ENCODE measurements at places on chromosomes 7 and 10.
A peak's percentile ranks its signal among the peaks of the same experiment; 100 is the strongest.

DNA sequence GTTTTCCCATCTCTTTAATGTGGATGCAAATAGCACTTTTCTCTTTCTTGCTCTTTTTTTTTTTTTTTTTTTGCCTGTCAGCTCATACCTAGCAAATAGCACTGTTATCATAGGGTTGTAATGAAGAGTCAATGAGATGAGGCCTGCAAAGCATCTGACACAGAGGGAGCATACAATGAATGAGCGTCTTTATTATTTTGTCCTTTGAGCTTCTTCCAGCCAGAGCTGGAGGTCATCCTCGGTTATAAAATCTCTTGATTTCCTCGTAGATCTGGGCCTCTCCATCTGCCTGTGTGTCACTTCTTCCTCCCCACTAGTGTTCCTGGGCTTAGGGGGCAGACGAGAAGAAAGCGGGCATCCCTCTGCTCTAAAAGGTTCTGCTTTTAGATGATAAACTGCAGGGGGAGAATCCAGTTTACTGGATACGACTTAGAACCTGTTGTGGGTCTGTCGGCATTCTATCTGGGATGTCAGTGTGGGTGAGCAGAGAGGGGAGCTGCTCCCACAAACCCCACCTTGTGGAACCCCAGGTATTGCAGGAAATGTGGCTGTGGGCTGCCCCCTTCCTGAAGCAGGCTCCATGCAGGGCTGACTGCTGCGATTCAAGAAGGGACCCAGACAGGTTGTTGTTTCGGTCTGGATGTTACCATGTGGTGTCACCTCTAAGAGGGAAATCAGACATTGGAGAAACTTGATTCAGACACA, 135.8 kb upstream of the GPR26 start:
- DNase-seq = no peak

- DNase-seq = no peak
Observed at GRCh38 chr7:2496375-2496774, 20.2 kb upstream of the GRIFIN start.

- DNase-seq = no peak
Observed at GRCh38 chr10:78354101-78354500, 320.4 kb downstream of the RPS24 start.

DNA sequence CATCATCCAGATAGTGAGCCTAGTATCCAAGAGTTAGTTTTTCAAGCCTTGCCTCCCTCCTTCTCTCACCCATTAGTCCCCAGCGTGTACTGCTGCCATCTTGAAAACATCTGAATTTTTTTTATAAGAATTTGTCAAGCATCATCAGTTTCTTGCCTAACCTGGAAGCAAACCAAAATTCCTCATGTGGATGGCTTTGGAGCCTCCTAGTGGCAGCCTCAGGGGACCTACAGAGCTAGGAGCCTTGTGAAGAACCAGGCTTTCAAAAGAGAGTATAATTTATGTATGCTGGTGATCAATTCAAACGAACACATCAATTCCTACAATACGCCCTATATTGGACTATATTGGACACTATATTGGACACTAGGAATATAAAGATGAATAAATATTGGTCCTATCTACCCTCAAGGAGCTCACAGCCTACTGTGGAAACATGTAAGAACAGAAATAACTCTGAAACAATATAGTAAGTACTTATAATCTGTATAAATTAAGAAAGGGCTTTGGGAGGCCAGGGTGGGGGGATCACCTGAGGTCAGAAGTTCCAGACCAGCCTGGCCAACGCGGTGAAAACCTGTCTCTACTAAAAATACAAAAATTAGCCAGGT, 63.4 kb downstream of the HPSE2 start:
- no peak for DNase-seq

DNA sequence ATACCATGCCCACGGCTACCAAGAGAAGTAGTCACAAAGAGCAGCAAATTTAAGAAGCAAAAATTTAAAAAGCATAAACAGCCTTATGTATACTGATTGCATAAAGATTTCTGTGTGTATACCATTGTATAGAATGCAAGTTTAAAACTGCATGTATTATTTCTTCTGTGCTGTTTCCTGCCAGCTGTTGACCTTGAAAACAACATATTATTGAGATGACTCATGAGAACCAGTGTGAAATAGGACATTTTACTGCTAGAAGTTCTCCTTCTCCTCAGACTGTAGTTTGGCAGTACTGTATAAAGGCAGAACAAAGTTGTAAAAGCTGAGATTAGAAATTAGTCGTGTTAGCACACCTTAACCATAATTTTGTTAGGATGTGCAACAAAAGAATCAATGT, 42.3 kb upstream of the SGCE start:
- no peak for DNase-seq

GRCh38 chr7:2945171-2945570, 98.5 kb downstream of the CARD11 start:
- DNase-seq = no peak

- DNase-seq = no peak
Observed at GRCh38 chr7:127154958-127155357, 97.8 kb downstream of the GRM8 start.

GRCh38 chr7:112081778-112082177, 124.4 kb downstream of the DOCK4 start:
- DNase-seq = no peak

- no peak for DNase-seq
Observed at GRCh38 chr7:151673216-151673615, 153.5 kb upstream of the RHEB start.

GRCh38 chr10:89491932-89492331, 43.5 kb downstream of the SLC16A12 start:
- DNase-seq = no peak

DNA sequence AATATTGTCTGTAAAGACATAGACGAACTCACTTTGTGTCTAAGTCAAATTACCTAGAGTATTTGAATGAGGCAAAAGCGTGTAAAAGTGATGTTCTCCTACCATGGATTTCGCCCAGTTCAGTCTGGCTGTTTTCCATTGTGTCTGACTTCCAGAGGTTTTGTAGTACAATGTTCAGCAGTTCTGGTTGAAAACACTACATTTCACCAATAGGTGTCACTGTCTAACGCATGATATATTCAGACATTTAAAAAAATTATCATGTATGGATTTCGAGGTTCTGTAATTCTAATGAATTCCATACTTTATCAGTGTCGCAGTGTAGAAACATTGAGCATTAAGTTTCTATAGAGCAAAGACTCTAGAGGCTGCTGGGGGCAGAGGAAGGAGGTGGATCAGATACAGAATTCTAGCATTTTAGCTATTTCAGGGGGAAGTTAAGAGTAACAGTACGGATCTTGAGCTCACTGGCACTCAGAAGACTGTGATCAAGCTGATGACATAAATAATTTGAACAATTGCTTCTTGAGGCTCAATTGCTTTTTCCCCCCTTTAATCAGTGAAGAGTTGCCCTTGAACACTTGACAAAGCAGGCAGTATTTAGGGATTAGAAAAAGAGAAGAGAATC, 196.9 kb upstream of the RHOBTB1 start:
- DNase-seq = no peak

GRCh38 chr7:116259156-116259870, 49.0 kb downstream of the TES start:
- DNase-seq = no peak

DNA sequence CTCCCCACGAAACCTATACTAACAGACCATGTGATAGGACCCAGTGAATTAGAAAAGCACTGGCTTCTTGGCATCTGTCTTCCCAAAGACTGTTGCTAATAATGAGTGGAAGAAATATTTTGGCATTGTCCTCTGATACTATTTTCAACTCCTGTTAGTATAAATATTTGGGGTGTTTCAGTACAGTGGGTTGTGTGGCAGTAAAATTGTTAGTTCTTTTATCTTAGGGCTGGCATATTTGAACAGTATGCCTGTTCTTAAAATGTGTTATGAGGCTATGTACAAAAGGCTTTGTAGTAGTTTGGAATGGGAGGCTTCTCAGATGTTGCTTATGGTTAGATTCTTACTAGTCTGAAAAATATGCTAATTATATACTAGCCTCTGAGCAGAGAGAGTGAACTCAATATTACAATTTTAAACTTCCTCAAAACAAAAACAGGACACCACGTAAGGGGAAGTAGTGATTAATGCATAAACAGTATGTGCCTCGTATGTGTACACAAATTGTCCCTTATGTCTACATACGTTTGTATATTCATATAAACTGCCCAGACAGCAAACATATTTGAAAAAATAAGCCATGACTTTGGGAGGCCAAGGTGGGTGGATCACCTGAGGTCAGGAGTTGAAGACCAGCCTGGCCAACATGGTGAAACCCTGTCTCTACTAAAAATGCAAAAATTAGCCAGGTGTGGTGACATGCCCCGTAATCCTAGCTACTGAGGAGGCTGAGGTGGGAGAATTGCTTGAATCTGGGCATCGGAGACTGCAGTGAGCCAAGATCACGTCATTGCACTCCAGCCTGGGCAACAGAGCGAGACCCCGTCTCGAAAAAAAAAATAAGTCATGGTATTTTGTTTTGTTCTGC, 115.4 kb downstream of the ARID5B start:
- DNase-seq = no peak

DNA sequence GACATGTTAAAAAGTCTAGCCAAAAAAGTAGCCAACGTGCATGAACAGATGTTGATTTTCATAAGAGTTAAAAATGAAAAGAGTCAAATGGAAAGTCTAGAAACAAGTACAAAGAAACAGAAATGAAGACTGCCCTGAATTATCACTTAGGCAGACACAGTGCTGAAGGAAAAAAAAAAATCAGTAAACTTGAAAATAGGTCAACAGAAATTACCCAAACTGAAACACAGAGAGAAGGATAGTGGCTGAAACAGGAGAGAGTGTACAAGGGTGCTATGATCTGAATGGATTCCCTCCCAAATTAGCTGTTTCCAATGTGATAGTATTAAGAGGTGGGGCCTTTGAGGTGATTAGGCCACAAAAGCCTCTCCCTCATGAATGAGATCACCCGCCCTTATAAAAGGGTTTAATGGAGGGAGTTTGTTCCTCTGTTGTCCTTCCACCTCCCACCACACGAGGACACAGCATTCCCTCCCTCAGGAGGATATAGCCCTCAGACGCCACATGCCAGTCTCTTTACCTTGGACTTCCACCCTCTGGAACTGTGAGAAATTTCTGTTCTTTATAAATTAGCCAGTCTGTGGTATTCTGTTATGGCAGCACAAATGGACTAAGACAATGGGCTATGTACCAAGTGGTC, 249.7 kb downstream of the AHR start:
- no peak for DNase-seq

- DNase-seq = peak; percentile 85
Observed at GRCh38 chr10:114526504-114527238, 122.4 kb upstream of the AFAP1L2 start.

GRCh38 chr7:116041615-116042014, 11.1 kb upstream of the TFEC start:
- DNase-seq = no peak

DNA sequence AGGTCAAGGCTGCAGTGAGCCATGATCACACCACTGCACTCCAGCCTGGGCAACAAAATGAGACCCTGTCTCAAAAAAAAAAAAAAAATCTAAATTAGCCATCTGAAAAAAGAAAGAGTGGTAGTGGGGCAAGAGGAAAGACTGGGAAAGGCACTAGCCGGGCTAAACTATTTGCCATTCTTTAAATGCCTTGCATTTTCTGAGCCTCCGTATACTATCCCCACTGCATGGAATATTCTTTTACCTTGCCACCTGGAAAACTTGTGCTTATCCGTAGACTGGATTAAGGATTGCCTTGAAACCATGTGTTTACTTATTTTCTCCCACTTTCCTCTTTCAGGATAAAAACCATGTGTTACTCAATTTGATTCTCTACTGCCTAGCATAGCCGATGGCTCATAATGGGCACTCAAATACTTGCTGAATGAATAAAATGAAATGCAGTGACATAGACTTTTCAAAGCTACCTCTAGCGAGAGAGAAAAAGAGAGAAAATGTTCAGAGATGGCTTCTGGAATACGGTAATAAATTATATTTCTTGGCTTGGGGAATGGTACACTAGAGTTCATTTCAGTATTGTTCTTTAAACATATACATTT, 30.6 kb downstream of the HYCC1 start:
- no peak for DNase-seq

DNA sequence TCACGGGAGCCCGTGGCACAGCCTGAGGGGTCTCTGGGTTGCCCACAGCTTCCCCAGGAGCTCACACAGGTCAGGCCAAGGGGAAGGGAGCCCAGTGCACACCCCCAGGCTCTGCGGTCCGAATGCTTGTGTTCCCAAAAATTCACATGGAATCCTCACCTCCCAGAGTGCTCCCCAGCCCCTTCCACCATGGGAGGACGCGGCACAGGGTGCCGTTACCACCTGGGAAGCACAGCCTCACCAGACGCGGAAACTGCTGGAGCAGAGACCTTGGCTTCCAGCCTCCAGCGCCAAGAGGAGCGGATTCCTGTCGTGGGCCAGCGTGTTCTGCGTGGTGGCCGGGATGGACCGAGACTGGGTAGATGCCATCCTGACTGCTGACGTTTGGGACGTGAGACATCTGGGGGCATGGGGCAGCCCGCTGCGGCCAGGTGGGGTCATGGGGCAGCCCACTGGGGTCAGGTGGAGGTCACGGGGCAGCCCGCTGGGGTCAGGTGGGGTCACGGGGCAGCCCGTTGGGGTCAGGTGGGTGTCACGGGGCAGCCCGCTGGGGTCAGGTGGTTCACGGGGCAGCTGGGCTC, 149.4 kb downstream of the WDR37 start:
- DNase-seq = no peak

DNA sequence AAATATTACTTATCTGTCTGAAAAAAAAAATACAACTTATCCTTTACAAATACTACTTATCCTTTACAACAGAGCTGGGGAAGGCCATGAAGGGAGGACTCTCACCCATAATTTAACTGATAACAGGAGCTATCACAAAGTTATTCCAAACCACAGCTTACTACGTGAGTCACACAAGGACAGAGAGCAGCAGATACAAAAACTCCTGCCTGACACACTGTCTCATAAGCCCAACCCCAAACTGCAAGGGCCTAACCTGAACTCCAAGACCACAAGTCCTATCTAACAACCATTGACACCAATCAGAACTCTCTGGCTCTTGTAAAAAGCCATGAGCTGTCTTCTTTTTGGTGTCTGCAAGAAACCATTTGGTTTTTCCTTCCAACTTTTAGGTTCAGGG, 28.5 kb upstream of the CXCL12 start:
- DNase-seq = no peak

- DNase-seq = no peak
Observed at GRCh38 chr7:141359740-141360415, 191.3 kb upstream of the AGK start.

- DNase-seq = no peak
Observed at GRCh38 chr10:93006435-93007039, 54.1 kb upstream of the CYP26C1 start.

DNA sequence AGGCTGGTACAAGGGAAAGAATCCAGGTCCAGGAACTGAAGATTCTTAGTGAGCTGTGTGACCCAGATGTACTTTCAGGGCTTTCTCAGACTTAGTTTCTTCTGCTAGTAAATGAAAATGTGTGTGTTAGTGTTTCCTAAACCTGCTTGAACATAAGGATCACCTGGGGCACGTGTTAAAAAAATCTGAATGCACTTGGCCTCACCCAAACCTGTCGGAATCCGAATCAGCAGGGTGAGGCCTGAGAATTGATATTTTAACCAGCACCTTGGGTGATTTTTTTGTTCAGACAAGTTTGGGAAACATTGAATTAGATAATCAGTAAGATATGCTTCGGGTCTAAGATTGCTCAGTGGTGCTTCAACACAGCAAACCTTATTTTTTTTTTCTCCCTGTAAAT, 59.7 kb downstream of the ZNF365 start:
- DNase-seq = no peak

GRCh38 chr10:132669208-132669861, 116.6 kb downstream of the NKX6-2 start:
- no peak for DNase-seq

- DNase-seq = no peak
Observed at GRCh38 chr10:865257-865656, 66.2 kb downstream of the LARP4B start.
